ENCODE measurements at places on chromosomes 3 and 15.
A peak's percentile ranks its signal among the peaks of the same experiment; 100 is the strongest.

- DNase-seq: peak; percentile 47
Observed at GRCh38 chr3:127149621-127150310, 43.2 kb upstream of the PRR23E start.

DNA sequence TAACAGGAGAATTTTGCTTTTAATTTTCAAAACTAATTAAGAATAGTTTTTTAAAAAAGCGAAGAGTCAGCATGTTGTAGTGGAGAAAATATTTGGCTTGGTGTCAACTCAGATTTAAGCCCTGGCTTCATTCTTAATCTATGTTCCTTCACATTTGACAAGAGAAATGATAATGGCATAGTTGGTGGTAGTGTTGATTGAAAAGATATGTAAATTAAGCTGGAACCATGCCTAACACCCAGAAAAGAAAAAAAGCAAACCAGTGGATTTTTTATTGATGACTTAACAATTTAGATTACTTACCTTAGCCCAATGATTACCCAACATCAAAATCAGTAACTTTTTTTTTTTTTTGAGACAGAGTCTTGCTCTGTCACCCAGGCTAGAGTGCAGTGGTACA lies 27.4 kb downstream of the TCAIM start:
- no peak for DNase-seq

DNA sequence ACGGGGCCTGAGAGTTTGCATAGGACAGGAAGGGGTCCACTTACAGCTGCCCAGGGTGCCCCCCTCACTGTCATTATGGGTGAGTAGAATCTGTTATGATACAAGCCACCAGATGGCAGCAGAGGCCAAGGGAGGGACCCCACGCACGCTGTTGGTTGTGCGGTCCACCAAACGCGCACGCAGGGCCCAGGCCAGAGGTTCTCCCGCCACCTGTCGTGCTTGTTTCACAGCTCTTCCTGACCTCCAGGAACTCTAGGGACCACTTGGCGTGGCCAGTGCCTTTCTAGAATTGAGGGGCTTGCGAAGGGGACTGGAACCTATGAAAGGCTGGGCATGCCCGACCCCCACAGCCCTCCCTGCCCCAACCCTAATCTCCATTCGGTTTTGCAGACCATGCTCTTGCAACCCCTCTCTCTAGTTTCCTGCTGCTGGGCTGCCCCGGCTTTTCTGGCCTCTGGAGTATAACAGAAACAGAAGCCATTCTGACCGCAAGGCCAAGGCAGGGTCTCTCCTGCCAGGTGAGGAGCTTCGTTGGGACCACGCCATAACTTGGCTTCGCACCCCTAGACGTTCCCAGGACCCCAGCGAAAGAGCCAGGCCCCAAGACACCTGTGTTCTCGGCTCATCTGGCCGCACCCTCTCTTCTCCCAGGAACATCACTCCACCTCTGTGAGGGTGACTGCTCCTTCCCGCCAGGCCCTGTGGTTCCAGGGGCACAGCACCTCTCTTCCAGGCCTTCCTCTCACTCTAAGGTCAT lies 46.0 kb downstream of the ALDH1L1 start:
- DNase-seq: peak; percentile 79

- DNase-seq: no peak
Observed at GRCh38 chr15:95669146-95669922, 661.2 kb upstream of the NR2F2 start.

GRCh38 chr3:13068269-13069010 lies 4.8 kb downstream of the IQSEC1 start:
- no peak for DNase-seq

DNA sequence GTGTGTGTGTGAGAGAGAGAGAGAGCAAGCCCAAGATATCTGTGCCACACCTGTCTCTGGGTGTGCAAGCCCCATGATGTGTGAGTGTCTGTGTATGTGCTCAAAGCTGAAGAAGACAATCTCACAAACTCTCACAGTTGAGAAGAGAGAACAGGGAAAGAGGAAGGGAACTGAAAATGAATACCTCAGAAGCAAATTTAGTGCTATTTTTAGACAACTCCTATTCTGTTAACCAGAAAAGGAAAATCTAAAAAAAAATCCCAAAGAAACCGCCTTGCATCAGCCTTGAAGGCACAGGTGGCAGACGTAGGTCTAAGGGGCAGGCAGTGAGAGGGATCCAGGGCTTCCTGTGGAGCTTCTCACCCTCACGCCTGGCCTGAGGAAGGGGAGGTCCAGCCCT lies 47.8 kb downstream of the ATP2B2 start:
- no peak for DNase-seq

DNA sequence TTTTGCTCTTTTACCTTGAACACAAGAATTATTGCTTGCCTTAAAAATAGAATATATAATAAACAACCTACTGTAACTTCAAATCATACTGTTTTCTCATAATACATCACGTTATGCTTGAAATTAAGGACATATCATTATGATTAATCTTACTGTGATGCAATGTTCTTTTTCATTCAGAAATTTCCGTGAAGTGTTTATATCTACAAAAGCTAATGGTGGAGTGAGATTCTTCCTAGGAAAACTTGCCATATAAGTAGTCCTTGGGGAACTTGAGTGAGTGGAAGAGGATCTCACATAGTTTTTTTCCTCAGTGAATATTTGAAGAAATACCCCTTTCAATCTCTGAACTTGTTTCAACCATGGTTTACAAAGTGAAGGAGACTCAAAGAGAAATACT lies 498.7 kb upstream of the CBLB start:
- DNase-seq: no peak

- no peak for DNase-seq
Observed at GRCh38 chr3:87037652-87038051, 46.7 kb upstream of the VGLL3 start.

GRCh38 chr3:58206406-58207011 lies 4.3 kb downstream of the DNASE1L3 start:
- no peak for DNase-seq

DNA sequence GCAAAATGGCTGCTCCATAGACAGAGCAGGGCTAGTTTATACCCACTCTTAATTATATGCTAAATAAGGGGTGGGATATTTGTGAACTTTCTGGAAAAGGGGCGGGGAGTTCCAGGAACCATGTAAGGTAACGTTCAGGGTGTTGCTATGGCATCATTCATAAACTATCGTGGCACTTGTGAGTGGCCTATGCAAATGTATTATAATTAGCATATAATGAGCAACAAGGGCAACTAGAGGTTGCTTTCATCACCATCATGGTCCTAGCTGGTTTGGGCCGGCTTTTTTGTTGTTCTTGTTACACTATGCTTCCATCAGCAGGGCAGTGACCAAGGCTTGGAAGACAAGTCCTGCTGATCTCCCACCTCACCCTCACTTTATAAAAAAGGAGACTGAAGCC lies 43.2 kb upstream of the FGD5 start:
- DNase-seq: peak; percentile 5

- no peak for DNase-seq
Observed at GRCh38 chr3:169914321-169914720, 2.9 kb downstream of the SAMD7 start.

DNA sequence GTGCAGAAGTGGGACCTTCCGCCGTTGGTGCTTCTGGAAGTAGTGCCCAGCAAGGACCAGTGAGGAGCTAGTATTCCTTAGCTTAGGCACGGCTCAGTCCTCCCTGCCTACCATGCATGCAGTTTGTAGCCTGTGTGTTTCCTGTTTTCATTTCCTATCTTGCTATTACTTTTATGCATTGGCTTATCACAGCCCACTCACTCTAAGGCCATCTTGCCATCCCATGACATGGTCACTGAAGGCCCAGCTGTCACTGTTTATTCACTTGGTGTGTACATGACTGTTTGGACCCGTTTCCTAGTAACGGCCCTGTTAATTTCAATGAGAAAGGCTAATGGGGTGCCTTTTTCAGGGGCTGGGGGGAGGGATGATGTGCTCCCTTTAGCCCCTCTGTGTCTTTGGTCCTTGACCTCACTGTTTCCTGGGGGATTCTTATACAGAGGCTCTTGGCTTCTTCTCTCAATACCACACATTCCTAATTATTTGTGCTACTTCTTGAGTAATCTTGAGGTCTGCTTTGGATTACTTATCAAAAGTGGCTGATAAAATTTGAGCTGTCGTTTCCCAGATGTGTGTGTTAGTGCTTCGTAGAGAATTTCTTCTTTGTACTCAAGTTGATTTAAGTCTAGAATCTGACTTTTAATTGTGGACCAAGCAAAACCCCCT lies 24.5 kb upstream of the TRAK1 start:
- DNase-seq: no peak

GRCh38 chr3:194375473-194376240 lies 6.1 kb upstream of the LRRC15 start:
- no peak for DNase-seq

- no peak for DNase-seq
Observed at GRCh38 chr3:45946875-45947274, 3.6 kb downstream of the CXCR6 start.

- DNase-seq: no peak
Observed at GRCh38 chr3:138670407-138670806, 61.8 kb downstream of the FAIM start.
